Stimulated activated CD8-positive, alpha-beta memory T cell treated with anti-CD3 and anti-CD28 coated beads, Interleukin-7, amount 100 ng/mL, for 4 hours (primary cell): ENCODE measurements at places on chromosomes 1 and 21.

DNA sequence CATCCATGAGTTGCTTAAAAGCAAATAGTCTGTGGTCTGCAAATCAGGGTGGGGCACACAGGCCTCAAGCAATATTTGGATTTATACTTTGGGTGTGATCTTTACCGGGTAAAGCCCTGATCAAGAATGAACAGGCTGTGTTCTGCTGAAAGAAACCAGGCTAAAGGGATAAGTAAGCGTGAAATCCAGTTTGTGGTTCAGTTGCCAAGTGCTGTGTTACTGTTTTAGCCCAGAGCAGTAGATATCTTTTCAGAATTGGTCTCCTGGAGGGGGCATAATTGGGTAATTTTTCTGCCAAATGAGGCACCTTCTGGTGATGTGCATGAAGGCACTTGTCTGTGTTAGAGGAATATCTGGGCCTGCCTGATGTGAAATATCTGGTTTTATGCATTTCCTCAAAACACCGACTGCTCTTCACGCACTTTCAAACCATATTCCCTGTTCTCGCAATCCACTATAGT is 21.4 kb downstream of the AIM2 start:
- DNase-seq: no peak

DNA sequence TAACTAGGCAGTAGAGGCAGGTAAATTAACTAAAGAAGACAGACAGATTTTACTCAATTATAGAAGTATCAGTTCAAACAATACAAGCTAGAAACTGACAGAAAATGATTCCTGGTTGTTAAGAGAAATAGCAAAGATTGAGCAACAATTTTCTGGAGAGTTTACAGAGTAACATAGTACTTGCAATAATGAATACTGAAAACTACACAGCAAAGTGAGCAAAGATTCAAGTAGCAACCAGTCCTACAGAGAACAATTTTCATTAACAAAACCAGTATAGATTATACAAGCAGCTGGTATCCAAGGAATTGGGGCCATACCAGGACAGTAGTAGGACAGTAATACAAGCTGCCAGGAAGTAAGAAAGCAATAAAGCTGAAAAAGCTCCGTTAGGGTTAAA is 37.6 kb downstream of the EYA3 start:
- no peak for DNase-seq

GRCh38 chr1:22431965-22432364 is 19.7 kb upstream of the ZBTB40 start:
- DNase-seq: no peak

DNA sequence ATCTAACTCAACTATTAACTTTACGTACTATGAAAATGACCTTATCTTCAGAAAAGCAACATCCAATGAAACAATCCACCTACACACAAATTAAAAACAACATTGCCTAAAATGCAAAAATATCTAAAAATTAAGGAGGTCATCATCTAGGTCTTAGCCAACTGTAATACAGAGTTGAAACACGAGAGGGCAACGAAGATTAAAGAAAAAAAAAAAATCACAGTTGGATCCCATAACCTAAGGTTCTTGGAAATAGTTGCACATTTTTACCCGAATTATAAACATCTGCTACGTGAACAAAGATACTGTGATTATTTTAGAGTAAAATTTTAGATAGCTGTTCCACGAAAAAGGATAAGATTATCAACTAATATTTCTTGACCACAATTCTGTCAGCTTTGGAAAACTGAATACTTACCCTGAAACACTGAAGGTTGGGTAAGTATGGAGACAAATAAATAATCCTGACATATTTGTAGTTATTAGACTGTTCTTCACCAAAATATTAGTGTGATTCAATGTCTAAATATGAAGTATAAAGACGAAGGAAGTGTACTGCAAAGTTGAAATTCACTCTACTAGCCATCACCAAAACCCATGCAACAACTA is 88.0 kb upstream of the AK4 start:
- no peak for DNase-seq

DNA sequence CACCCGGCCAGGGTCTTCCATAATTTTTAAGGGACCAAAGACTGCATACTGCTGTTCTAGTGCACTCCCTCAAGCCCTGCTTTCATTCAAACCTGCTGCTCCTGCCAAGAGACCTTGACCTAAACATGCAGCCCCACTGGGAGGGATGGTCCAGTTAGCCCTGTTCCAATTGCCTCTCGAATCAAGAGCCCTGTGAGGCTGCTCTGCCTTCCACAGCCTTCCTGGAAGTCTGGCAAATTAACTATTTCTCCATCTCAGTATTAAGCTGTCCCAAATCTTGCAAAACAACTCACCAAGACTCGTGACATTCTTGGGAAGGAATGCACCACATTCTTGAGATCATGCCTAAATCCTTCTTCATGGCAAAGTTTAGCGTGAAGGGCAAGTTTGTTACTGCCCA is 231.3 kb downstream of the C1orf94 start:
- DNase-seq: no peak

DNA sequence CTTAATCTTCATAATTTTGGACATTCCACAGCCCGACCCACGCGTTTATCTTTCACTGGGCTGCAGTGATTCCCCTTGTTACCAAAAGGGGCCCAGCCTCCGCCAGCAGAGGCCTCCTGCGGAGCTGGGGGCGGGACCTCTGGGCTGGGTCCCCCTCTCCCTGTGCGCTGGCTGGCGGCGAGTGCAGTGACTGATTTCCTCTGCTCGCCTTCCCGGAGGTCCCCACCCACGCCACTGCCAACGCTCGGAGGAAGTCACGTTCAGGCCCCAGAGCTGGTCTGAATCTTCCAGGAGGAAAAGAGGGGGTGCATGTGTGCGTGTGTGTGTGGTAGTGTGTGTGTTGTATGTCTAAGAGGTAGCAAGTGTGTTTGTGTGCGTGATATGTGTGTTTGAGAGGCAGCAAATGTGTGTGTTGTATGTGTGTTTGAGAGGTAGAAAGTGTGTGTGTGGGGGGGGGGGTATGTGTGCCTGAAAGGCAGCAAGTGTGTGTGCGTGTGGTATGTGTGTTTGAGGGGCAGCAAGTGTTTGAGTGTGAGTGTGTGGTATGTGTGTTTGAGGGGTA is 35.0 kb upstream of the JAK1 start:
- peak; percentile 83 for DNase-seq

- peak; percentile 57 for DNase-seq
Observed at GRCh38 chr1:54287176-54287650, 87.2 kb downstream of the MRPL37 start.

GRCh38 chr1:6209661-6210580 is 4.0 kb downstream of the RNF207 start:
- DNase-seq: no peak

GRCh38 chr1:26811057-26811456 is 15.4 kb upstream of the ZDHHC18 start:
- DNase-seq: no peak

DNA sequence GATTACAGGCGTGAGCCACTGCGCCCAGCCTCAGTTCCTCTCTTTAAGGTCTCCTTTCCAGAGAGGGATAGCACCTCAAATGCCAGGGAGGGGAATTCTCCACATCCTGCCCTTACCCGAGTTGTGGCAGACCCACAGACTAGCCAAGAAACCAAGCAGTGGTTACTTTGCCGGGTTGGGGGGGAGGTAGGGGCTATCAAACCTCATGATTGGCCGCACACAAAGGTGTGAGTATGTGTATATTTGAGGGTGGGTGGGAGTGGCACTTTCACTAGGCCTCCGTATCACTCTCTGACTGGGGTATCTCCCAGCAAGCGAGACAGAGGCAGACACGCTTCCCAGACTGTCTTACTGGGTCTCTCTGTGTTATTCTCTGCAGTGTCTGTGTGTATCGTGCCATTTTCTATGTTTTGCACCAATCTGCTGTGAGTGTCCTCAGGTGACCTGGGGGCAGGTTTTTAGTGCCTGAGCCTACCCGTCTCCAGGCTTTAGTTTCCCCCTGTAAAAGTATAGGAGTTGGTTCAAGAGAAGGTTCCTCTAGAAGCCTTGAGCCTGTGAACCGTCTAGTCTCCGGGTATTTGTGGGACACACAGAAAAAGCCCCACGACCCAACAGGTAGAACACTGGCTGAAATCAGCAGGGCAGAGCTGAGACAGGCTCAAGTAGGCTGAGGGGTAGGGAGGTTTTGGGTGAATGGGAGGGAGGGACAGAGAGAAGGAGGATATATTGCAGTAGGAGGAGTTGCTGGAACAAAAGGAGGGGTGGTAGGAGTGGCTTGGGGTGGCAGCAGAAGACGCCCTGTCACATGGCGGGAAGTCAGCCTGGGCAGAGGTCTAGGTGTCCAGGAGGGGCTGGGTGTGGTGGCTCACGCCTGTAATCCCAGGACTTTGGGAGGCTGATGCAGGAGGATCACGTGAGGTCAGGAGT is 10.3 kb downstream of the LMNA start:
- DNase-seq: no peak

GRCh38 chr1:115753830-115754229 is 14.7 kb downstream of the CASQ2 start:
- no peak for DNase-seq

DNA sequence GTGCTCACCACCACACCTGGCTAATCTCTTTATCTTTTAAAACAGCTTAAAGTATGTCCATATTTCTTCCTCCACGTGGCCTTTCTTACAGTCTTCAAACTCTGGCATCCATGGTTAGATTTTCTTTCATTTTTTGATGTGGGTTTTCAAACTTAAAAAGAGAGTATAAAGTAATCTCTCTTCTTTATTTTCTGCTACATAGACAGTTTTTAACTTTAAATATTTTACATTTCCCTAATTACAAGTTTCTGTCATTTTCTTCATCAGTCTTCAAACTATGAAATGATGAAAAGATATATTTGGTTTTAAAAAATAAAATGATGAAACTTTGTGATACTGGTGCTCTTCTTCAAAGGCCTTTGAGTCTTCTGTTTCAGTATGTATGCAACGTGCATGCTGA is 143.5 kb upstream of the ESRRG start:
- DNase-seq: no peak

- no peak for DNase-seq
Observed at GRCh38 chr21:33945652-33946270, 30.2 kb upstream of the ATP5PO start.
